ENCODE measurements at places on chromosomes 4 and X.

- no peak for DNase-seq
Observed at GRCh38 chr4:128916832-128917231, 107.3 kb downstream of the JADE1 start.

- no peak for DNase-seq
Observed at GRCh38 chr4:11416071-11416766, 12.5 kb downstream of the HS3ST1 start.

- DNase-seq = no peak
Observed at GRCh38 chrX:70554523-70554922, 109.9 kb downstream of the DLG3 start.

- DNase-seq = no peak
Observed at GRCh38 chr4:78770091-78770642, 6.0 kb upstream of the BMP2K start.

DNA sequence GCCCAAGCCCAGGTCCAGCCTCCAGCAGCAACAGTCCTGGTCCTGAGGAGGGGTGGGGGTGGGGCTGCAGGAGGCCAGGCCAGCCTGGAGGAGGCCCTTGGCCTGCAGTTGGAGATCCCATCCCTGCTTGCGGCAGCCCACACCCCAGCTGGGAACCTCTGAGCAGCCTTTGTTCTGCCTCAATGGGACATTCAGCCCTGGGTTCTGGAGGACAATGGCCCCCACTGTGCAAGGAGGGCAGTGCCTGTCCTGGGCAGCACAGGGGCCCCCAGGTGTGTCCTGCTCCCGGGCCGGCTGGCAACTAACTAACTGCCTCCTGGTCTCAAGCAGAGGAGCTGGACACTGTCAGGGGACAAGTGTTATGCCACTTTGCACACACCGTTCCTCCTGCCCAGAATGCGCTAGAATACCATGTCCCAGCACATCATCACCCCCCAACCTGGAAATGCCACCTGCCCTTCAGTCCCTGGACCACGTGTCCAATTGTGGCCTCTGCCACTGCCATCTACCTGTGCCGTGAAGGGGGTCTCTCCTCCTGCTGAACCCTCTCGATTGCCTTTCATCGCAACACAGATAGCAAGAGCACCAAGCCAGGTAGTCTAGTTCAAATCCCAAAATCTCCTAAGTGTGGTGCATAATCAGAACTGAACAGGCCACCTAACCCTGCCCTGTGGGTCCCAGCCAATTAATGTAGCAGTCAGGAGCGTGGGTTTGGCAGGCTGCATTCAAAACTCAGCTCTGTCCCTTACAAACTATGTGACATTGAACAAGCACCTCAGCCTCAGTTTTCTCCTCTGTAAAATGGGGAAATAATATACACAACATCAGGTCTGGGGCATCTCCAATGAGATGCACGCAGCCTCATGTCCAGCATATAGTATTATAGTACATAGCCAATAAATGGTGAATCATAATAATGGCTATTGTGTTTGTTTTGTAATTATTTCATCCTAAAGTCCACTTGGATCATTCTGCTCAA, 8.8 kb downstream of the PPP2R2C start:
- DNase-seq = no peak

DNA sequence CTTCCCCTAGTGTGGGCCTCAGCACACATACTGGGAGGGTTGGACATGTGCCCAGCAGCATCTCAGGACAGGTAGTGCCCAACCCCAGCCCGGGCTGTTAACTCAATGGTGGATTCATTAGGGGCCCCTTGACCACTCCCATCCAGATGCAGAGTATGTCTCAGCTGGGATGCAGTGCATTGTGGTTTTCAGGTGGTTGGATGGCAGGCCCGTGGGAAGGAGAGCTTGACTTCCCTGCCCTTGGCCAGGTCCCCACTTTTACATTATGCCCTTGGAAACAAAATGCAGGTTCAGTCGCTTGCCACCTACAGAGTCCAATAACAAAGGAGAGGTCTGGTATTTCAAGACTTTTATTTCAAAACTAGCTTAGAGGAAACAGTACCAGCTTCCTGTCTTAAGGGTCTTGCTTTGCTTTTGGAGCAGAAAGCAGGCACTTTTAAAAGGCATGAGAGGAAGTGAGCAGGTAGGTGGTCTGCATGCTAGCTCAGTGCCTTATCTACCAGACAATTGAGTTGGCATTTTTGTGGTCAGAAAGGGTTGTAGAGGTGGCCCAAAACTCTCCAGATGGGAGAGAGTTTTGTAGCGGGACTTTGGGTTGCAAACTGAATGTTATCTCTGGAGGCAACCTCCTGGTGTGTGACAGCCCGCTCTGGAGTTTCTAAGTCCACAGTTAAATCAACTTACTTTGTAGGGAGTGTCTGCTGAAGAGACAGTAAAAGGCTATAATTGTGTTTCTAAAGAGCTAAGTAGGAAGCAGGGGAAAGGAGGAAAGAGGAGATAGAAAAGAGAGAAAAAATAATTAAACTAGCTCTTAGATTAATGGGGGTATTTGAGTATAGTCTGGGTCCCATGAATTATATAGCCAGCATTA, 171.0 kb downstream of the GALNTL6 start:
- no peak for DNase-seq

DNA sequence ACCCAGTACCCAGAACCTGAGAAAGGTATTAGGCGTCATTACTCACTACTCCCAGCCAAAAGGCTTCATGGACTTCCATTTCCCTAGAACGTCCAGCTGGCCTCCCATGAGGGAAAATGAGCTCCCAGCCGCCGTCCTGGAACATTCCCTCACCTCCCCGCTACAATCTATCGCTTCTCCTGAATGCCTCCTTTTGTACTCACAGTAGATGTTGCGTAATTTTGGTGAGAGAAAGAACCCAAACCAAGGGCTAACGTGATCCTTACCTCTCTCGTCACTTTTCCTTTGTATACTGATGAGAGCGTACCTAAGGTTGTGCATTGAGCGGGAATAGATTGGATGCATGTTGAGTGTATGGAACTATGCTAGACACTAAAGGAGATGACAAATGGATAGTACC, 161.9 kb downstream of the TENM3 start:
- DNase-seq = no peak

- no peak for DNase-seq
Observed at GRCh38 chr4:152780267-152780778, 569 bp downstream of the ARFIP1 start.

DNA sequence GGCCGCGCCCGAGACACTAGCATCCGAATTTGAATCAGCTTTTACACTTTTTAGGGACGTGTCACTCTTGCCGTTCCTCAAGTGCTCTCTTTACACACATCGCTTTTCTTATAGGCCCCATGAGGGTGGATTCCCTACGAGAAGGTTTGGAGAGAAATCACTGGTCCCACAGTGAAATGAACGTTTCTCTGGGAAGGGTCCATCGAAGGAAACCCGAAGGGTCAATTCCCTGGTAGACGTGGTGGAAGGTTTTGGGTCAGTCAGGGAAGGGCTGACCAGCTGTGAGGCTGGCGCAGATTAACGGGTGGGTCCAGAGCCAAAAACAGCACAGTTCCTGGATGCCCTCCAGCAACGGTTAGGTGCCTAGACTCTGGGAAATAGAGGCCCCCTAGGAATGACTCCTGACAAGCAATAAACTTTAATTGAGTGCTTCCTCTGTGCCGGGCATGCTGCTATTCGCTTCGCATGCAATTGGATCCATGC, 35.9 kb downstream of the ETDC start:
- no peak for DNase-seq

GRCh38 chr4:54067166-54067565, 2.8 kb upstream of the CHIC2 start:
- DNase-seq = no peak

Measured in activated CD4-positive, CD25-positive, alpha-beta regulatory T cell treated with anti-CD3 and anti-CD28 coated beads, Interleukin-2, amount 50 U/mL, for 16 hours (primary cell).